ENCODE measurements at places on chromosomes 7 and 10.

DNA sequence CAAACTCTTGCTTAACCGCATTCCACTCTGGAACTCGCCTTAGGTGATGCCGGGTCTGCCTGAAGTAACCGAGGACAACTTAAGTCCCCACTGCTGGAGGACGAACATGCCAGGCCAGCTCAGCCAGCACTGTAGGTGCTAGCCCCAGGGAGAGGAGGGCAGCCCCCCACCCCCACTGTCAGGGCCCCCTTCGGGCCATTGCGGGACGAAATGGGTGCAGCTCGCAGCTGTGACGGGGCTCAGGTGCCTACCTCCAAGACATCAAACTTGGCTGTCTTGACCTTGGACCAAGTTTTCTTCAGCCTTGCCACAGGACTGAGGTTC, 60.4 kb downstream of the CSGALNACT2 start:
- DNase-seq: no peak

DNA sequence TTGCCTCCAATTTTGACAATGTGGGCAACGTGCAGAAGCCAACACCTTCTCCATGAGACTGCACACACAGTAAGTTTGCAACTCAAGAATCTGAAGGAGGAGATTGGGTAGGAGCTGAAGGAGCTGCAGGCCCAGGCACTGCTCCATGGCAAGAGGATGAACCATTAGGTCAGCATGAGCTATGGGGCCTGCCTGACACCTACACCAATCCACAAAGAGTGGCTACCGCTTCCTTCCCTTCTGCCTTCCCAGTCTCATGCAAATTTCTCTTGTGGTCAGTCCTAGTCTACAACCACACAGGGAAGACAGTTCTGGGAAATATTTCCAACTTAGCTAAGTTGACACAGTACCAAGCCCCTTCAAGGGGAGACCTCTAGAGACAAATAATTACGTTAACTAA, 142.0 kb upstream of the ADO start:
- DNase-seq: no peak

- no peak for DNase-seq
Observed at GRCh38 chr10:3104251-3104918, 37.0 kb downstream of the PFKP start.

GRCh38 chr10:4067531-4067930, 282.5 kb upstream of the KLF6 start:
- no peak for DNase-seq
